ENCODE measurements at places on chromosomes 1 and 21. TPM values are rescaled to one million over a fixed set of nuclear protein-coding genes. Genes with fewer than 3 reads are reported as not detected.

Gene SPRR2B
- 27.1 TPM for total RNA-seq

Gene LIN28A
- not detected for total RNA-seq

Gene ICOSLG
- 2.6 TPM for total RNA-seq

DNA sequence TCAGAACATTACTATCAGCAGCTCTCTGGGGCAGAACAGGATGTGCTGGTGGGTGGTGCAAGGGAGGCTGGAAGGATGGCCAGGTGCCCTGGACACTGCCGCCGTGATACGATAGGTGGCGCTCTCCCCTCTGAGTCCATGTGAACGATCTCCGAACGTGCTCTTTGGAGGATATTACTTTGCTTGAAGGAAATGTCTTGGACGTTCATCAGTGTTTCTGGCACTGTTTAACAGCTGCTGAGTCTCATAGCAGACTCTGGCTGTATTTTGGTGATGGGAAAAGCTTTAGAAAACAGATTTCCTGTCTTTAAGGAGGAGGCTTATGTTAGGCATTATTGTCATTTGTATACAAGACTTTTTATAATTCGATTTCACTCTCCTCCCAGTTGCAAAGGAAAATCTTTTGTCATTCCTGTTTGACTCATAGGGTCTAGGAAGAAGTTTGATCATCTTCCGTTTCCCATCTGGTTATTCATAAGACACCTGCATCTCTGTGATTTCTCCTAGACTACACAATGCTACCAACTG lies 386.2 kb upstream of the ADGRL2 start:
- peak; percentile 67 for ATAC-seq

DNA sequence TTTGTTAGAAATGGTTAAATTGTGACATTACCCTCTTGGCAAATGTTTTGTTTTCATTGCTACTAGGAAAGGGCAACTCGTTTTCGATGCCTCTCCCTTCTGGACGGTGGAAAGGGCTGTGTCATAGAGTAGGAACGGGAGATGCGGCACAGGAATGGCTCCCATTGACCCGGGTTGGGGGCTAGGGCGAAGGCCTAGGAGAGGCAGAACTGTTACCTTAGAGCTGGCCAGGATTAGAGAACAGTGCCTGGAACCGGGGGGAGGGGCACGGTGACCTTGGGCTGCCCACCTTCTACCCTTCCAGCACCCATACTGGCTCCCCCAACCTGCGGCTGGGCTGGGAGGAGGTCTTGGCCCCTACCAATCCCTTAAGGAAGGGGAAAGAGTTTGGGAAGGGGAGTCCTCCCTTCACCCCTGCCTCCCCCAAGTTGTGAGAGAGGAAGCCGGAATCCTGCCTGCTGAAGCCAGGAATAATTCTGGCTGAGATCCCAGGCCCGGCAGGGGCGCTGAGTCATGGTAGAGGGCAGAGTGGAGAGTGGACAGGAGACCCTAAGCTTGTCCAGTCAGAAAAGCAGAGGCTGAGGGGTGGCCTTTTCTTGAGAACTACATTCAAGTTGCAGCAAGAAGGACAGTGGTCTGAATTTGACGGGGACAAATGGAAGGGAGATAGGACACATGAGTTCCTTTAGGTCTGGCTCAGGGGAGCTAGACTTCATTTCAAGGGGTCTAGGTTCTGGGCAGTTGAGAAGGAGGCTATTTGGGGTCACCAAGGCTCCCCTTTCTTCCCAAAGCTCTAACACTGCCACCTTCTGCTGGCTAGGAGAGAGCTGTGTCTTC lies 8.2 kb downstream of the LMNA start:
- no peak for ATAC-seq

All from esophagus mucosa (tissue), 1 donor.